ENCODE measurements at places on chromosomes 16 and 17.

DNA sequence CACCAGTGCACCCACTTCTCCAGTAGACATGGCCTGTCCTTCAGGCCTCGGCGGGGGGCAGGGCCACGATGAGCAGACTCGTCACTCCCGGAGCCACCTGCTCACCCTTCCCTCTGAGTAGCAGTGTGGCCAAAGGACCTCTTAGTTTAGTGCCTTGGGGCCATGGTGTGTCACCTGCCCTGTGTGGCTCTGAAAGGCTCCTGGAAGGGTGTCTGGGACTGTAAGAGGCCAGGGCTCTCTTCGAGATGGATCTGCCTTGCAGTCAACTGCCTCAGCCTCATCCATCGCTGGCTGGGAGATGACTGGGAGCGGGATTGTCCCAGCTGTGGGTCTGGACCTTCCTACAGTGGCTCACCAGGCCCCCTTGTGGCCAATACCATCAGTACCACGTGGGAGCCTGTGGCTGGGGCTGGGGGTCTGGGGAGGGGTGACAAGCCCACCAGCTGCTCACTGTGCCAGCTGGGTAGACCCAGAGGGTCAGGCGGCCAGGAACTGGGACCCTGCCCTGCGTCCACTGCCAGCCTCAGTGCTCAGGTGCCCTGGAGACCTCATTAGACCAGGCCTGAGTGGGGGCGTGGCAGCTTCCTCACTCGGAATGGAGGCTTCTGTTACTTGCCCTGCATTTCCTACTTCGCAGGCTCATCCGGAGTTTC lies 133.4 kb downstream of the OR1D5 start:
- H3K4me1 ChIP-seq = no peaks in the 10 kb centered on the region
- no peak overlapping the region for H3K4me3 ChIP-seq
- DNase-seq = no peak
- H3K36me3 ChIP-seq = no peaks in the 10 kb centered on the region
- H3K27me3 ChIP-seq = no peaks in the 10 kb centered on the region
- H3K27ac ChIP-seq = no peak overlapping the region

DNA sequence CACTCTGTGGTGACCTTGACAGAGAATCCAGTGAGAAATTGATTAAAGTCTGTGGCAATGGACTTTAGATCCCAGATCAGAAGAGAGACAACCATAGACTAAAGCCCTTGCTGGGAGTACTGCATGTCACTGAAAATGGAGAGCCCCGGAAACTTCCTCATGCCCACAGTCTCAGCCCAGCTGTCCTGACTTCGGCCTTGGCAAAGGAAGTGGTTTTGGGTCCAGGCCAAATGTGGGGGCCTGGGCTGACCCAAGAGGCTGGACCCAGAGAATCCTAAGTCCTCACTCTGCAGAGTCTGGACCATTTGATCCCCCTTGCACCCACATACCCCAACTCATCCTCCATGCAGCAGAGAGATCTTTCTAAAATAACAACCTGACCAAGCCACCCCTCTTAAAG lies 4.7 kb upstream of the BEAN1 start:
- no peak overlapping the region for H3K4me3 ChIP-seq
- H3K36me3 ChIP-seq = no peaks in the 10 kb centered on the region
- peaks cover 11% of the 10 kb centered on the region for H3K4me1 ChIP-seq
- DNase-seq = no peak

DNA sequence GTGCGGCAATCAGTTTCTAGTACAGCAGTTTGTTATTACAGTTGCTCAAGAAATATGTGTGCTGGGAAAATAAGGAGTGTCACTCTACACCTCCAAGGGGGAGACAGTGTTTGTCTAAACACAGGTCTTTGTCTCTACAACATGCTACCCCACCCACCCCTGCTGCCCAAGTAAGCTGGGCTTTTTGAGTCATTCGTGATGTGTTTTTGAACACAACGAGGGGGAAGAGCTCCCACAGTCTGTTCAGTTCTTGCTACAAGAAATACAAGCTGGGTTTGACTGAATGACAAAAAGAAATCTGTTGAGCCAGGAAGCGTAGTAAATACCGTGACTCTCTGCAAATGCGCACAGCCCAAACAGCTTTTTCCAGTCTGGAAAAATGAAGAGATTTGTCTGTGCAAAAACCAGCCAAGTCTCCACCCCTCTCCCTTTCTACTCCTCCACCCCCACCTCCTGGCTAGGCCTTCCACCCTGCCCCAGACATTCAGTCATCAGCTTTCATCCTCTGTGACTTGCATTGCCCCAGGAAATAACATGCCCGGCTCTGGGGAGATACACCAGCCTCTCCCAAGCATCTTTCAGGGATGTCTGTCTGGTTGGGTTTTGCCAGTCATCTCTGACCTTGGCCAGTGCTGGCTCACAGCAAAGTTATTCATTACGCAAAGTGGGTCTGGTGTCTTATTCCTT lies 25.7 kb downstream of the CHD9 start:
- peaks cover 68% of the 10 kb centered on the region for H3K4me1 ChIP-seq
- no peaks in the 10 kb centered on the region for H3K36me3 ChIP-seq
- peak overlapping the region; percentile 4 for H3K4me3 ChIP-seq
- no peaks in the 10 kb centered on the region for H3K27me3 ChIP-seq

- no peak overlapping the region for H3K27ac ChIP-seq
- no peaks in the 10 kb centered on the region for H3K27me3 ChIP-seq
- H3K4me1 ChIP-seq = no peaks in the 10 kb centered on the region
- DNase-seq = no peak
Measured at GRCh38 chr17:15309236-15309635, 32.2 kb downstream of the TEKT3 start.

- H3K4me1 ChIP-seq = peaks cover 39% of the 10 kb centered on the region
- peaks cover 32% of the 10 kb centered on the region for H3K36me3 ChIP-seq
- no peak overlapping the region for H3K4me3 ChIP-seq
- no peaks in the 10 kb centered on the region for H3K27me3 ChIP-seq
- no peak for DNase-seq
Measured at GRCh38 chr17:17491031-17491471, 5.1 kb downstream of the RASD1 start.

GRCh38 chr17:48502901-48503300 lies 27.9 kb downstream of the HOXB1 start:
- peaks cover 10% of the 10 kb centered on the region for H3K4me1 ChIP-seq
- no peaks in the 10 kb centered on the region for H3K27me3 ChIP-seq
- H3K27ac ChIP-seq = no peak overlapping the region
- H3K4me3 ChIP-seq = no peak overlapping the region
- H3K36me3 ChIP-seq = no peaks in the 10 kb centered on the region

GRCh38 chr16:7653746-7654461 lies 321.3 kb downstream of the RBFOX1 start:
- H3K4me3 ChIP-seq = no peak overlapping the region
- no peaks in the 10 kb centered on the region for H3K4me1 ChIP-seq
- no peaks in the 10 kb centered on the region for H3K36me3 ChIP-seq
- DNase-seq = no peak
- no peak overlapping the region for H3K27ac ChIP-seq

GRCh38 chr17:67496286-67496685 lies 119.2 kb downstream of the PITPNC1 start:
- peaks cover 15% of the 10 kb centered on the region for H3K4me1 ChIP-seq
- no peaks in the 10 kb centered on the region for H3K36me3 ChIP-seq
- no peaks in the 10 kb centered on the region for H3K27me3 ChIP-seq
- H3K27ac ChIP-seq = no peak overlapping the region

- no peak overlapping the region for H3K4me3 ChIP-seq
- DNase-seq = no peak
- no peak overlapping the region for H3K27ac ChIP-seq
- H3K4me1 ChIP-seq = no peaks in the 10 kb centered on the region
- H3K27me3 ChIP-seq = no peaks in the 10 kb centered on the region
Measured at GRCh38 chr17:44738214-44738906, 20.4 kb upstream of the ADAM11 start.

DNA sequence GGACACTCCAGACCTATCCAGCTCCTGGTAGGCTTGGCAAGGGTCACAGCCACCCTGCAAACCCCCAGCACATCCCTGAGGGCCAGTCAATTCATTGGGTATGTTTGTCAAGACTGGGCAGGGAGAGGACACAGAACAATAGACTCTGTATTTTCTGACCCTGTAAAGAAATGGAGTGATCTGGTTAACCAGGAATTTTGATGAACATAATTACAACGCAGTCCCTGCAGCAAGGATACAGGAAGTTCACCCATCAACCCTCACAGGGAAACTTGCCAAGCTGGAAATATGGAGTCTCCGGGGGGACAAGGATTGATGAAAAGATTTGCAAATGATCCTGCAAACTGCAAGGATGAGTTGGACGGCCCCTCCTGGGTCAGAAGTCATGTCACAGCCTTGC lies 126.1 kb upstream of the RCVRN start:
- no peak overlapping the region for H3K27ac ChIP-seq
- H3K4me3 ChIP-seq = no peak overlapping the region
- H3K27me3 ChIP-seq = no peaks in the 10 kb centered on the region
- DNase-seq = no peak
- H3K36me3 ChIP-seq = peaks cover 3% of the 10 kb centered on the region

GRCh38 chr17:70609566-70609965 lies 440.2 kb downstream of the KCNJ2 start:
- no peaks in the 10 kb centered on the region for H3K27me3 ChIP-seq
- H3K4me3 ChIP-seq = no peak overlapping the region
- no peaks in the 10 kb centered on the region for H3K36me3 ChIP-seq
- no peak overlapping the region for H3K27ac ChIP-seq
- H3K4me1 ChIP-seq = no peaks in the 10 kb centered on the region
- DNase-seq = no peak

DNA sequence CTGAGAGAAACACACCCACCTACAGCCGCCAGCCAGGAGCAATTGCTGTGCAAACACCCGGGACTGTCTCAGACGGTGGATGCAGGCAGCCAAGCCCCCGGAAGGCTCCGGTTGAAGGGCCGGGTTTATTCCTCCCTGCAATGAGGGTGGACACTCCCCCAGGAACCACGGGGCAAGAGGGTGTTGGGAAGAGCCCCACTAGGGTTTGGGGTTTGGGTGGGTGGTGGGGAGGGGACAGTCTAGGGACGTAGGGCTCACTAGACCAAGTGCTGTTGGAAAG lies 19.2 kb downstream of the JPH3 start:
- no peaks in the 10 kb centered on the region for H3K4me1 ChIP-seq
- no peaks in the 10 kb centered on the region for H3K36me3 ChIP-seq
- no peak overlapping the region for H3K27ac ChIP-seq
- DNase-seq = no peak

GRCh38 chr16:66651474-66651765 lies 45.1 kb downstream of the CMTM4 start:
- DNase-seq = peak; percentile 33
- H3K27me3 ChIP-seq = no peaks in the 10 kb centered on the region
- no peak overlapping the region for H3K27ac ChIP-seq
- H3K4me3 ChIP-seq = no peak overlapping the region
- H3K36me3 ChIP-seq = no peaks in the 10 kb centered on the region
- peaks cover 24% of the 10 kb centered on the region for H3K4me1 ChIP-seq

DNA sequence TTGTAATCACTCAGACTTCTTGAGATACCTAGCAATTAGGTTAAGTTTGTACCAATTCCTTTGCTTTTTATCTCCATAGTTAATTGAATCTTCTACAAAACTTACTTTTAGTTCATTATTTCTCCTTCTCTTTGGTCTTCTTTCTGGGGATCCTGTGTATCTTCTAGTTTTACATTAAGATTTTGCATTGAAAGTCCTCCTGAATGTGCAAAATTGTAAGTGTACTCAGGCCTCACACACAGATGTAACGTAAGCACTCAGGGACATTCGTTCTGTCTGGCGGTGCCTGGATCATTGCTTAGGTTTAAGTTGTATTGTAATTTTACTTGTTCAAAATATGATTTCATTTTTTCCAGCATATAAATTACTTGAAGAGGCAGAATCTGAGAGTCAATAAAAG lies 222.6 kb upstream of the CPHXL start:
- H3K4me3 ChIP-seq = no peak overlapping the region
- no peaks in the 10 kb centered on the region for H3K36me3 ChIP-seq
- no peaks in the 10 kb centered on the region for H3K4me1 ChIP-seq

GRCh38 chr16:72815348-72816318 lies 232.3 kb downstream of the ZFHX3 start:
- H3K27ac ChIP-seq = no peak overlapping the region
- no peaks in the 10 kb centered on the region for H3K4me1 ChIP-seq
- no peaks in the 10 kb centered on the region for H3K27me3 ChIP-seq
- H3K36me3 ChIP-seq = peaks cover 11% of the 10 kb centered on the region

DNA sequence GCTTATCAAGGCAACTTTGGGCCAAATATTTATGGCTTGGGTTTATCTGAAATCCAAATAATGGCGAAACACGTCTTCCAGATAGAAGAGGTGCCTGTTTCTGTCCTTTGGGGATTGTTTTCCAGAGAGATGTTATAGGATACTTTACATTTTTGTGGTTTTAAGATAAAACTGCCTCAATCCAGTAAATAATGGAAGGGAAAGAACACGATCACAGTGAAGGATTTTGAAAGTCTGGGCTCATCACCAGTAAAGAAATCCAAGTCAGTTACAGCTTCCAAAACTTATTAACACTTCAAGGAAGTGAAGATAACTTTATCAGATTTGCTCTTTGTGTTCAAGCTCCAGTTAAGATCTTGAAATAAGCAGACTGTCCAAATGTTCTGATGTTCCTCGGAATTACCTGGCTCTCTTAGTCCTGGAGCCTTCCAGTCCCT lies 30.1 kb downstream of the DNAH2 start:
- peaks cover 3% of the 10 kb centered on the region for H3K4me1 ChIP-seq
- no peaks in the 10 kb centered on the region for H3K36me3 ChIP-seq
- H3K27me3 ChIP-seq = no peaks in the 10 kb centered on the region

- DNase-seq = no peak
- no peak overlapping the region for H3K27ac ChIP-seq
- no peaks in the 10 kb centered on the region for H3K27me3 ChIP-seq
- H3K4me1 ChIP-seq = no peaks in the 10 kb centered on the region
- H3K4me3 ChIP-seq = no peak overlapping the region
- H3K36me3 ChIP-seq = peaks cover 28% of the 10 kb centered on the region
Measured at GRCh38 chr16:58044266-58045019, 18.9 kb downstream of the MMP15 start.

GRCh38 chr16:86988920-86989696 lies 328.1 kb downstream of the C16orf95 start:
- peaks cover 59% of the 10 kb centered on the region for H3K27me3 ChIP-seq
- no peaks in the 10 kb centered on the region for H3K4me1 ChIP-seq
- no peak for DNase-seq
- H3K4me3 ChIP-seq = no peak overlapping the region
- H3K36me3 ChIP-seq = no peaks in the 10 kb centered on the region

GRCh38 chr17:48234922-48235321 lies 127.4 kb downstream of the SNX11 start:
- H3K4me3 ChIP-seq = no peak overlapping the region
- no peak for DNase-seq
- H3K4me1 ChIP-seq = no peaks in the 10 kb centered on the region
